ENCODE measurements at places on chromosomes 3 and 15.
A peak's percentile ranks its signal among the peaks of the same experiment; 100 is the strongest.

GRCh38 chr3:64911138-64911537 is 223.3 kb upstream of the ADAMTS9 start:
- DNase-seq = no peak

DNA sequence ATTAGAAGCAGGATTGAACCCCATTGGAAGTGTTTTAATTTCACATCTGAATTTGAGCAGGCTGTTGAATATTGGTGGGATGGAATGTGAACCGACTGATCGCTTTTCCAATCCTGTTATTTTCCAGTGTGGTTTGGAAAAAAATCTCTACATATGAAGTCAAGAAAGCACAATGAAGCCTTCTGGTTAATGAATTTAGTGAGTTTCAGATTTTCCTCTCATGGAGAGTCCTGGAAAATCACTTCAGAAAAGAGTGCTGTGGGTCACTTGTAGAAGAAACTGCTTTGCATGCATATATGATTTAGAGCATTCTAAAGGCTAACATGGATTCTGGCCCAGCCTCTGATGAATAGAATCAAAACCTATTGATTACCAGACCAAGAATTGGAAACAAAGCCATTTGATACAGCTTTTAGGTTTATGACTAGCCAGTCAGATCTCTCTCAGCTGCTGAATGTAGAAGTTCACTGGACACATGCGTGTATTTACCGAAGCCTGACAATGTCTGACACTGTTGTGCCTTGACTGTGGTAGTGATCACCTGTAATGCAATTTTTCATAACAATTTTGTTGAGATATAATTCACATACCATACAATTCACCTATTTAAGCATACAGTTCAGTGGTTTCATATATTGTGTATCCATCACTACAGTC is 121.9 kb downstream of the FNDC3B start:
- no peak for DNase-seq

DNA sequence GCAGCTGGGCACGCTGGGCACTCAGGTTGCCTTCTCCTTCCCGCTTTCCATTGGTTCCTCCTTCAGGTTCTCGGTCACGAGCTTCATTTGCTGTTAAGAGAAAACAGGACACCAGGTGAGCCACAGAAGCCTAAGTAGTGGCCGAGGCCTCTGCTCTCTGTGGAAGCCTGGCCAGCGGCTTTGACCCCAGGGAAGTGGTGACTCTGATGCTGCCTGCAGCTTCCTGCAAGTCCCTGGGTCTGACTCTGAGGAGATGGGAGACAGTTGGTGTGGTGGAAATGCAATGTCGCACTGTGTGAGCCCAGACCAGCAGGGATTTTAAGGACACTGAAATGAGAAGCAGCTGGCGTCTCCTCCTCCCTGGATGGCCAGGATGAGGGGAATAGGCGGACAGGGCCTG is 80.5 kb downstream of the SNRK start:
- DNase-seq = no peak

DNA sequence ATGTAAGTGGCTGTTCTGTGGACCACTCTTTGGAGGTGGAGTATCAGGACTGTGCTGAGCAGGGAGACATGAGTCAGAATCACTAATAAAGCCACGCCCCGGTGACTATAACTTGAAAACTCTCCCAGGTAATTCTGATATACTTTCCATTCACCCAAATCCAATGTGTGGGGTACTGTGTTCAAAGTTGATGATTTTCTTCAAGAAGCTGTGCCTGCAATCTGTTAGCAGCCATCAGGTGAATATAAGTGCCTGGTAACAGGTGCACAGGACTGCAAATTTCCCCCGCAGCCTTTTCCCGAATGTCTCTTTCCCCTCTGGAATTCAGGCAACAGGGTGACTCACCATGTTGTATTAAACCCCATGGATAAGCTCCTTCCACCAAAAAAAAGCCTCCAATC is 17.0 kb downstream of the MAGI1 start:
- no peak for DNase-seq

GRCh38 chr15:47246317-47246716 is 471.0 kb upstream of the SEMA6D start:
- DNase-seq = no peak

DNA sequence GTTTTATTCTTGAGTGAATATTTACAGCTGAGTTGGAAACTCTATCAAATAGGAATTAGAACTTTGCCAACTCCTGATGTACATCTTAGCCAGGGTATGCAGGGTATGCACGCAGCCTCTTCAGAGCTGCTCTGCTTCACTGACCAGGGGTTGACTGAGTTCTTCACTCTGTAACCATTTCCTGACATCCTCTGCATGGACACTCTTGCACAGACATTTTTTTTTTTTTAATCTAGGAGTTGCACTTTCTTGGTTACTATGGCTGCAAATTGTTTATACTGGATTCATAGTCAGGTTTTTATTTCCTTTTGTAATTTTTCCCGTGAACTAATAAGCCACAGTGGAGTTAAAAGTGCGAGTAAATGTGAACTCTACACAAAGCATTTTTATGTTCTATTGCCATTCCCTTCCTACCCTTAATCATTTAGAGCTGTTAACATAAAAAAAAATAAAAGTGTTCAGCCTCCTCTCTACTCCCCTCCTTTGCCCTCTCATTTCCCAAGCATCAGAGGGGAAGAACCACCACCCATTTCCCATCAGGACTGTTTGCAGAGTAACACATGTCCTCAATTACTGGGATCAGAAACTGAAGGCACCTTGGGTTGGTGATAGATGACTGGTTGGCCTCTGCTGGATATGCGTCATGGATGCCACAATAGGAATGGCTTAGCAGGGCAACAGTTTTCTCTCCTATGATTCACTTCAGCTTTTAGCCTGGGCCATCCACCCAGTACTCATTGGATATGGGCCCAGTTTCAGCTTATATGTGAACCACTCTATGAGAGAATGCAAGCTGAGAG is 54.0 kb downstream of the DUT start:
- DNase-seq = peak; percentile 94

- DNase-seq = no peak
Observed at GRCh38 chr3:12932347-12932746, 91.0 kb upstream of the RPL32 start.

DNA sequence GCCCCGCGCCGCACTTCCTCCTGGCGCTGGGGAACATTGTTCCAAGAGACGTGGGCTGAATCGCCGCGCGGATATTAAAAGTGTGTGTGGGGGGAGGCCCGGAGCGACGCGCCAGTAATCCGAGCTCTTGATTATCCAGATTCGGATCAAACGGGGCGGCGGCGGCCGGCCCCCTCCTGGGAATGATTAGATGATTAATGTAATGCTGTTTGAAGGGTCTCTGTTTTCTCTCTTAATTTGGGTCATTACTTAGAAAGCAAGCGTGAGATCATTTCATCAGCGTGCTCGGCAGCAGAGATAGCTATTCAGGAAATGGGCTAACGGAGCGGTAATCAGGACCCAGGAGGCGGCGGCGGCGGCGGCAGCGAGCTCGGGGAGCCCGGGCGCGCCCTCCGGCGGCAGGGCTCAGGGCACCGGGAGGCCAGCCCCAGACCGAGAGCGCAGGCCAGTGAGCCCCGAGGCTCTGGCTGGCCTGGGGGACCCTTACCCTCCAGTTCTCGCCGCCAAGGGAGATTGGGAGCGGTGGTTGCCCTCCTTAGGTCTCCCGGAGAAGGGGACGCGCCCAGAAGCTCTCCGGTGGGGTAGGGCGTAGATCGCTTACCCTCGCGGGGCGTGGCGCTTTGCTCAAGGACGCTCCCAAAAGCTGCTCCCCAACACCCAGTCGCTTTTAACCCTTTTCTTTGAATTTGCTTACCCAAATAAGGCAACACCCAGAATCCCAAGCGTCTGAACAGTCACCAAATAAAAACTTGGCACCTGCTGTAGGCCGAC is 4.5 kb downstream of the FEZF2 start:
- DNase-seq = no peak

GRCh38 chr3:100407164-100407563 is 5.8 kb downstream of the LNP1 start:
- DNase-seq = no peak

- DNase-seq = no peak
Observed at GRCh38 chr3:14539742-14540491, at the start of gene GRIP2. TSS of gene GRIP2 (minus strand) at chr3:14540342. CDS start at chr3:14540308, 34 bp downstream.

DNA sequence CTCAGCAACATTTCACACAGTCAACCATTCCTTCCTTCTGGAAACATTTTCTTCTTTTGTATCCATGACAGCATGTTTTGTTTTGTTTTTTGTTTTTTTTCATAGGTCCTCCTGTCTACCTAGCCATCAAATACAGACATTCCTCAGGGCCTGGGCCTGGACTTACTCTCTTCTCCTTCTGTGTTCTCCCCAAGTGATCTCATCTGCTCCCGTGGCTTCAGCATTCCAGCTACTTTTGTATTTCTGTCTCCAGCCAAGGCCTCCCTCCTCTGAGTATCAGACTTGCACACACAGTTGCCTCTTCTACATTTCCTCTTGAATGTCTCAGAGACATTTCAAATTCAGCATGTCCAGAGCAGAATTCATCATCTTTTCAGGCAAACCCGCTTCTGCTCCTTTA is 82.4 kb downstream of the HCN4 start:
- no peak for DNase-seq

GRCh38 chr15:91710080-91710698 is 143.3 kb upstream of the SLCO3A1 start:
- no peak for DNase-seq

- no peak for DNase-seq
Observed at GRCh38 chr3:94130690-94131089, 67.8 kb downstream of the NSUN3 start.

DNA sequence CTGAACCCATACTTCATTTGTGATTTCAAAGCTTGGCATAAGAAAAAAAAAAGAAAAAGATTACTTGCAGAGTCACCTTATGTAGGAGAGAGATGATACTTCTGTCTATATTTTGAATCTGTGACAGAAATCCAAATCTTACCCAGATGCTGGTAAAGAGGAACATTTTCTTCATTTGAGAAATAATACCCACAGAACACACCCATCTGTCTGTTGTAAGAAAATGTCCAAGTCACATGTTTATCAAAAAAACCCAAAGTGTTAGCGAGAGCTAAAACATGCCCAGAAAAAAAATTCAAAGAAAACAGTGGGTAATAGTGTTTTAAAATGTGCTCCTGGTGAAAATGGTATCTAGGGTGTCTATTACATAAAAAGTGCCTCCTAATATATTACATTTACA is 18.0 kb upstream of the RAP2B start:
- DNase-seq = no peak

DNA sequence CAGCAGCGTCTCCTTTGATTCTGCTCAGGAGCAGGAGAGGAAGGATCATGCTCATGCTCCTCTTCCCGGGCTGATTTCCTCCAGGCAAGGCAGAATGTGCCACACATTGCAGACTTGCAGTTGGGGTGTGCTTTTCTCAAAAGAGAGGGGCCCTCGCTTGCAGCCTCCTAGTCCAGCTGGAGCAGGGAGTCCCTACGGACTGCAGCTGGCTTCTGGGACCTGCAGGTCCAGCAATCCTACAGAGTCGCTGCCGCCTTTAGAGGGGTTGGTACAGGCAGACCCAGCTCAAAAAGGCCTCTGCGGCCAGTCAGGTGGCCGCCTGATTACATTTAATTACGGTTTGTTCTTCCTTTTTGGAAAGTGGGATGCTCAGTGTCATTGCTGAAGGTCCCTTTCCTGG is 173.9 kb downstream of the NSMCE3 start:
- no peak for DNase-seq

- DNase-seq = no peak
Observed at GRCh38 chr15:63232943-63233342, 43.5 kb downstream of the RAB8B start.

- DNase-seq = no peak
Observed at GRCh38 chr3:43055393-43055792, 50.5 kb downstream of the POMGNT2 start.

GRCh38 chr15:100123611-100124010 is 218.2 kb downstream of the ADAMTS17 start:
- DNase-seq = no peak

GRCh38 chr3:176359211-176359610 is 838.1 kb downstream of the TBL1XR1 start:
- no peak for DNase-seq

- no peak for DNase-seq
Observed at GRCh38 chr3:155934230-155934629, 63.8 kb downstream of the GMPS start.

Data from amniotic stem cell (primary cell).